Suppressor macrophage treated with lipopolysaccharide for 4 hours (primary cell): ENCODE measurements at places on chromosomes 11 and 22.

DNA sequence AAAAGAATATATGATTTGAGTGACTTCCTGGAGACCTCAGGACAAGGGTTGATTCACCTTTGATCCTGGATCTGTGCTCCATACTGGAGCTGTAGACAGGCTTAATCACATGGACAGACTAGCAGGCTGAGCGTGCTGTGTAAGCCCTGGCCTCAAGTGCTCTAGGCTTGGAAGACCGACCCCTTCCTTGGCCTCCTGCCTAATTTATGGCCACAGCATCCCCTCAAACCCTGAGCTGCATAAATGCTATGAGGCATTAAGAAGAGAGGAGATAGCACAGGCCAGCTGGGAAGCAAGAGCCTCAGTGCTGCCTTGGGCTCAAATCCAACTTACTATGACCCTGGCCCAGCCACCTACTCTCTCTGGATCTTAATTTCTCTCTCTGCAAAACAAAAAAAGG lies 385.1 kb downstream of the BUD13 start:
- DNase-seq: no peak

DNA sequence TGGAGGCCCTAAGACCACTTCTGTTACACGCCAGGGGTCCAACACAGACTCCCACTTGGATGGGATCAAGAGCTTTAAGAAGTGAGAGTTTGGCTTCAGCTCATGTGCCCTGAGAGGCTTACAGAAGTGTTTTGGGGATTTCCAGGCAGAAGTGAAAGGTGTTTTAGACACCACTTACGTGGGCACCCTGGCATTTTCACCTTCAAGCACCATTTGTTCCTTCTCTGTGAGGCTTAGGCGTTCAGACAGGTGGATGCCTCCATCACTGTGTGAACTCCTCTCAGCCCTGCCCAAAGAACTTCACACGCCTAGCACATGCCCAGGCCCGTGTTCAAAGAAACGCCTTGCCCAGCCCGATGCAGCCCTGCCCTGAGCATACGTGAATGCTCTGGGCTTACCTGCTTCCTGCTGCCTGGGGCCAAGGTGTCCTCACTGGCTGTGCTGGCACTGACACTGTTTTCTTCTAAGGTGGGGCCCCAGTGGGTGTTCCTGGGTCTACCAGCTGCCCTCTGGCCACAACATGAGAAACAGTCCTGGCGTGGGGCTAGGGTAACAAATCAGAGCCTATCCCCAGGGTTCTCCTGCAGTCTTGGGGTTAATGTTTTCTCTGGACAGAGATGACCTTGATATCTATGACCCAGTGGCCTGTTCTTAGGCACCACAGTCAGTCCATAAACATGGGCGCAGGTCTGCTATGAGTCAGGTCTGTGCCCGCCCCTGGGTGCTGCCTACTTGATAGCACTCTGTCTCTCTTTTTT lies 34.0 kb downstream of the AMPD3 start:
- DNase-seq: no peak

- no peak for DNase-seq
These were observed 206.3 kb downstream of the SNX19 start for GRCh38 chr11:130710021-130710420.

GRCh38 chr22:50439314-50439870 lies 35.4 kb downstream of the SBF1 start:
- DNase-seq: no peak

DNA sequence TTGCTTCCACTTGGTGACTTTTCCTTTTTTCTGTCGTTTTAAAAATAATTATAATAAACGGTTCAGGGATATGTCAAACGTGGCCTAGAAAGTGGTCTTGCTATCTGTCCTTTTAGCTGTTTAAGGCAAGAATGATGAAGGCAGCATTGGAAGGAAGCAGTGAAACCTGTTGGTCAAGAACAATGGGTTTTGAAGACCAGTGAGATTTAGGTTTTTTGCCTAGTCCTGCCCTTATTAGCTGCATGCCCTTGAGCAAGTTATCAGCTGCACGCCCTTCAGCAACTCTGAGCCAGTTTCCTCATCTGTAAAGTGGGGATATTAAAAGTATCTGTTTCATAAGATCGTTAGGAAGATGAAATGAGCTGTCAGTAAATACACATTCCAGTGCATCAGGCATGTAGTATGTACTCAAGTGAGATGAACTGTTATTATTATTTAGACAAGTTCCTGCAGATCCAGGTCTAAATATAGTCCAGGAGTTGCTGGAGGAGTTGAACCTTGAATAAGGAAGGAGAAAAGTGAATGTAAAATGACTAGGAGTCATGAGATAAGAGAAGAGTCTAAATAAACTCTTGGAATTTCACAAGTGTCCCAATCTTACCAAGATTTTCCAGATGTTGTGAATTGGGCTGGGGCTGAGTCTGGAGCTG lies 90.8 kb upstream of the HSD17B12 start:
- DNase-seq: no peak

DNA sequence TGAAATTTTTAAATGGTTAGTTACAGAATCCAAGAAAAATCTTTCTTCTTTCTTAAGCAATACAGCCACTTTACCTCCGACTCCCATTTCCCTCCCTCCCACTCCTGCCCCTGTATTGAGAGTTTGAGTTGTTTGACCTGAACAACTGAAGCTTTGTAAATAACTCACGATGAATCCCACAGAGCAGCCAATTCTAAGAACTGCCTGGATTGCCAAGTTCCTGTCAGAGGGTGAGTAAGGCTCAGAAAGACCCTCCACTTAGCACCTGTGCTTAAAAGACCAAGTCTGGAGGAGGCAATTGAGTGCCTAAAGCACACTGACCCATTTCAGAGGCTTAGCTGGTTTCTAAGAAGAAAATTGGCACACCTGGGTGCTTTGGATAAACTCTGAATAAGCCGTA lies 158.5 kb downstream of the MSANTD4 start:
- DNase-seq: no peak

- DNase-seq: no peak
These were observed 6.2 kb upstream of the PLXNB2 start for GRCh38 chr22:50313600-50313999.
